ENCODE measurements at places on chromosomes 5 and 9.

DNA sequence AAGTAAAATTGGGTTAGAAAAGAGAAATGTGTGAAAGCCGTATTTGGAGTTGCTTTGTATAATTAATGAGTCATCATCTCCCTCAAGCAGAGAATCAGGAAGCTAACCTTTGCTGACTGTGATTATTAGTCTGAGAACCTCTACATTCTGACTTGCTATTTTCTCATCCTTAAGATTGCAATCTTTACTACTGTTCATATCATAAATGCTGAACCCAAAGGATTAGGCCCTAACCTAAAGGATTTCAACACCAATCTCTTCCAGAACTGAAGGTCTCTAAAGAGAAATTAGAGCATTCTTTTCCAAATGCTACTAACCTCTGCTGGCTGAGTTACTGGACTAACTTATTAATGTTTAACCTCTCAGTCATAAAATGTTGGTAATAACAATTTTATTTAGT, 538.1 kb upstream of the MEF2C start:
- no peak for DNase-seq

DNA sequence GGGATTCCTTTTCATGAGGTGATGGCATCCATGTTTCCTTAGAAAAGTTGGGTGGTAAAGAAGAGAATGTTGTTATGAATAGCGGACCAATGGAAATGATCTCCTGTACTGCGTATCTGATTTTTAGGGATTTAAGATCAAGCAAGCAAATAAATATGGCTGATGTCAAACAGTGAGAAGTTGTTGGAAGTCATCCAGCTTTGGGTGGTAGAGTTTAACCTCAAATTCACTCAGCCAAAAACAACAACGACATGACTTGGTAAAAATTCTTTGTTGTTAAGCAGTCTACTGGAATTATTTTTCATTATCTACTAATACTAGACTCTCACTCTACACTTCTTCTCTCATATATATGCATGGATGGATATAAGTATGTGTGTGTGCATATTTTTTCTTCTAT, 426.5 kb downstream of the CTNND2 start:
- DNase-seq, result no peak

- no peak for DNase-seq
Measured at GRCh38 chr5:17061973-17062470, 125.9 kb upstream of the MYO10 start.

DNA sequence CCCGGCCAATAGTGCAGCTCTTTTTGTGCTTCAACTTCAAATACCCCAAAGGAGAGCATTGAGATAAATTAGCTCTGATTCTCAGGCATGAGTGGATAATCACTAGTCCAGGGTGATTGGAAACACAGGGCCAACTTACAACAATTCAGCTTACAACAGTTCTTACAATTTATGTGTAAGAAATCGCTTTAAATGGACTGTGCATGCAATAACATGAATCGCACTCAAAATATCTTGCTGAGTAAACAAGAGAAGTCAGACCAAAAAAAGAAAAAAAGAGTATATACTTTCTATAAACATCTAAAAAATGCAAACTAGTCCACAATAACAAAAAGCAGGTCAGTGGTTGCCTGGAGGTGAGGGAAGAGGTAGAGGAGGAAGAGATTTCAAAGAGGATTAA, 150.6 kb upstream of the EDIL3 start:
- DNase-seq, result no peak

DNA sequence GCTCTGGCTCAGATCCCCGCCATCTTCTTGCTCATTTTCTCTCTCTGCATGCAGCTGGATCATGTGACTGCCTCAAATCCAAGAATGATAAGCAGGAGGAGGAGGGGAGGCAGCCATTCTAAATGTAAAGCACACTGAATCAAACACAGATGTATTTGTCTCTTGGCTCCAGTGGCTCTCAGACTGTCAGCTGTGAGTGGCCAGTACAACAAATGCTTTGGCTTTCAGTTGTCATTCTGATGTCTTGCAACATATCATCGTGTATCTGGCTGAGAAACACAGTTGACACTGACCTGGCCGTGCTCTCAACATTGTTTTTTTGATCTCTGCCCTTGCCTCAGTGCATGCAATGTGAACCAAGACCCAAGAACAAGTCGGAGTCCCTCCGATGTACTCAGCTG, 233.1 kb downstream of the ADAMTSL1 start:
- DNase-seq, result no peak

DNA sequence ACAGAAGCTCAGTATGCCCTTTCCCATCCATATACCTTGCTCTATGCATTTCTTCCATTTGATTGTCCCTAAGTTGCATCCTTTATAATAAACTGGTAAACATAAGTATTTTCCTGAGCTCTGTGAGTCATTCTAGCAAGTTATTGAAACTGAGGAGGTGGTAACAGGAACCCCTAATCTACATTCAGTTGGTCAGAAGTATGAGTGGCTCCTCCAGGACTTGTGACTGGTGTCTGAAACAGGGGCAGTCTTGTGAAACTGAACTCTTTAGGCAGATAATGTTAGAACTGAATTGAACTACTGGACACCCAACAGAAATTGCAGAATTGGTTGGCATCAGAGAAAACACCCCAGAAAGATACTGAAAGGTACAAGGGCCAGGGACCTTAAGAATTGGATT, 133.1 kb upstream of the POU5F2 start:
- no peak for DNase-seq

DNA sequence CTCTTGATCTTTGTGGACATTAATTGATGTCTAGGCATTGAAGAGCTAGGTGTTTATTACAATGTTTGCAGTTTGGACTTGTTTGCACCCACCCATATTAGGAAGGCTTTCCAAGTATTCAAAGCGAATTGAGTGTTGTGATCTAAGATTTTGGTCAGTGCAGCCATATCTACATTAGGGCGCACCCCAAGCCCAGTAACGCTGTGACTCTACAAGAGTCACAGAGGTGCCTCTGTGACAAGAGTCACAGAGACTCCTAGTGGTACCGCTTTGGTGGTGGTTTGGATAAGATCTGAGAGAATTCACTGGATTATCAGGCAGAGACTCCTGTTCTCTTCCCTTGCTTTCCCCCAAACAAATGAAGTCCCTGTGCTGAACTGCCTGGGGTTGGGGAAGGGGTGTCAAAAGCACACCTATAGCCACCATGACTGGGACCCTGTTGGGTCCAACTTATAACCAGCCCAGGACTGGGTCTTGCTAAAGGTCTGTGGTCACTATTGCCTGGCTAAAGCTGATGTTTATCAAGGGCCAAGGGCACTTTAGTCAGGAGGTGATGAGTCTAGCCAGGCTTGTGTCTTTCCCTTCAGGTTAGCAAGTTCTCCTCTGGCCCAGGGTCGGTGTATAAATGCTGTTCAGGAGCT, 114.1 kb upstream of the RIOK2 start:
- DNase-seq, result no peak

GRCh38 chr5:143370440-143370839, 33.0 kb downstream of the NR3C1 start:
- no peak for DNase-seq

- no peak for DNase-seq
Measured at GRCh38 chr5:62001640-62002039, 304.4 kb upstream of the KIF2A start.

DNA sequence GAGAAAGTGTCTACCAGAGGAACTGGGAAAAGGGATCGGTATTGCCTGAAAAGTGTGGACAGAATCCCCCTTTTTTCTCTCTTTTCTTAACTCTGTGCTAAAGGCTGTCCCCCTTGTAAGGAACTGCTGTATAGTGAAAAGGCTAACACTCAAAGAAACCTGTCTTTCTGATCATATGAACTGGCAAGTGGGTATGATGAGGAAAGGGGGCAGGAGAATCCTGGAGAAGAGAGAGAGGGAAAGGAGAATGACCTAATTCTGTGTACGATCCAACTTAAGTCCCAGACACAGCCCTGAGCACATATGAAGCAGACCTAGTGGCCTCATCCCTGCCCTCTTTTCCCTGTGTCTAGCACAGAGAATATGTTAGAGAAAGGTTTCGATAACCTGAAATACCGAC, 967 bp downstream of the ANKRD31 start:
- DNase-seq, result no peak

DNA sequence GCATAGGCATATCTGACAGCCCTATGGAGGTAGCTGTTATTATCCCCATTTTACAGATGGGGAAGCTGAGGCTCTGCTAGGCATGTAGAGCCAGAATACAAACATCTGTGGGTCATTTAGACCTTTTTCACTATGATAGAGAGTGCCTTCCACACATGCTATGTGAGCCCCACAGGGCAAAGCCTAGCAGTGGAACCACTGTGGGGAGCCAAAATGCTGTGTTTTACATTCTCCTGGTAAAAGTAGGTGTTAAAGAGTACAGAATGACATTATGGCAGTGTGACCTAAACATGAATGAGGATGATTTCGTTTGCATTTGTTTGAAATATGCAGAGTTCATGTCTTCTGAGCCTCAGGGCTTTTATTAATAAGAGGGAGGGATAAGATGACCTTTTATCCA, 265.2 kb downstream of the MAST4 start:
- no peak for DNase-seq

GRCh38 chr5:118228489-118228888, 759.9 kb downstream of the DTWD2 start:
- no peak for DNase-seq

DNA sequence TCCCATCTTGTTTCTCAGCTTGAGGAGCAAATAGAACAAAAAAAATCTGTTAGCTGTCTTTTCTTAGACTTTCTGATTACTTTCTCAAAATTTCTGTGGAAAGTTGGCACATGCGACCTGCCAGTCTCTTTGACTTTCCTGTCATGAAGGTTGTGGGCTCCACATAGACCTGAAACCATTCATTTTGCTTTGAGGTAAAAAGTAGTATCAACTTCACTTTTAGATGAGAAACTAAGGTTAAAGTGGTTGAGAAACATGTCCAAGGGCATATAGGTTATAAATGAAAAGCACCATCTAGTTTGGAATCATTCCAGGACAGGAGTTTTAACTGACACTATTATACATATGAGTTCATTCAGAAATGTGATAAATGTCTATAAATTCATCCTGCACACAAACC, 42.7 kb downstream of the ST8SIA4 start:
- no peak for DNase-seq

DNA sequence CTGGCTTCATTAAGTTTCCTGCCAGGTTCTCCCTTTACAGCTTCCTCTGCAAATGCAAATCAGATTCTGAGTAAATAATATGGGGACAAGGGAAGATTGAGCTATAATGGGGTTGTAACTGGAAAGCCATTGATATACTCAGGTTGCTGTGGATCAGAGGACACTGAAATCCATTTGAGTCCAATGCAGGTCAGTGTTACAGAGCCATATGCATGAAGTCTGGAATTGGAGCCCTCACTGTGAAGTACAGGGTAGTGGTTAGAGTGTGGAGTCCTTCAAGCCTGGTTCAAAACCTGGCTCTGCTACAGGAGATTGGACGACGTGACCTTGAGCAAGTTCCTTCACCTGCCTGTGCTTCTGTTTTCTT, 48.7 kb downstream of the TIMD4 start:
- DNase-seq, result no peak

DNA sequence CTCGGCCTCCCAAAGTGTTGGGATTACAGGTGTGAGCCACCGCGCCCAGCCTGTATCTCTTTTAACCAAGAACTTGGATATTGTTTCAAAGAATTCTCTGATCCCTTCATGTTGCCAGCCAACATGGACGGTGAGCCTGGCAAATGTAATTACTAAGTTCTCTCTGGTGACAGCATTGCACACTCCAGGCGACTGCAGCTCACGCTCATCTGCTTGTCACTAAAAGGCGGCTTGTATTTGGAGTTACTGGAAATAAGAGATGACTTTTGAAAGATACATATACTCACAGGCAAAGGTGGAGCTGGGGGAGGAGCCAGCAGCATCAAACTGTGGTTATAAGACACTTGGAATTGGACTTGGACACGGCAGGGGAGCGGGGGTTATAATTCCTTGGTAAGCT, 172.3 kb downstream of the SLIT3 start:
- DNase-seq, result no peak

- DNase-seq, result no peak
Measured at GRCh38 chr9:114364134-114365041, 23.4 kb downstream of the AKNA start.

- no peak for DNase-seq
Measured at GRCh38 chr5:55481293-55481855, 53.4 kb downstream of the PLPP1 start.

DNA sequence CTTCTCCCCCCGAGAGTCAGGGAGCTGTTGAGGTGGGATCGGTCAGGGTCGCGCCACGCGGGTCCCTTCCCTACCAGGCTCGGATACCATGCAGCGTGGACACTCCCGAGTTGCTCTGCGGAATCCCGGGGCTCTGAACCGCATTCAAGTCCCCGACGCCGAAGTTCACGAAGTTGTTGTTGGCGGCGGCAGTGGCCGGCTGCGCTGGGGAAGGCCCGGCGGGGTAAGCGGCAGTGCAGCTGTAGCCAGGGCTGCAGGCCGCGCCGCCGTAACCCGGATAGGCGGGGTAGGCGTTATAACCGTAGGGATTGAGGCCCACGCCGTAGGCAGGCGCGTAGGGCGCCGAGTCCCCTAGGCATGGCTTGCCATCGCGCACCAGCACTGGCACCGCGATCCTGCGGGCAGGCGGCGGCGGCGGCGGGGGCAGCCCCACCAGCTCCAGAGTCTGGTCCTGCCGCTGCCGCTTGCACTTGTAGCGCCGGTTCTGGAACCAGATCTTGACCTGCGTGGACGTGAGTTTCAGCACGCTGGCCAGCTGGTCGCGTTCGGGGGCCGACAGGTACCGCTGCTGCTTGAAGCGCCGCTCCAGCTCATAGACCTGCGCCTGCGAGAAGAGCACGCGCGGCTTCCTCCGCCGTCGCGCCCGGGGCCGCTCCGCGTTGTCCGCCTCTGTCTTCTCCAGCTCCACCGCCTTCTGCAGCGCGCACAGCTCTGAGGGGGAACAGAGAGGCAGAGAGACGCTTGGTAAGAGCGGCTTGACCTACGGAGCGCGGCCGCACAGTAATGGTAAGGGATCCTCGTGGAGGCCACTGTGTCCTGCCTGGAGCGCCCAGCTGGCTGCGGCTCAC, 2.3 kb downstream of the NKX2-5 start:
- no peak for DNase-seq

DNA sequence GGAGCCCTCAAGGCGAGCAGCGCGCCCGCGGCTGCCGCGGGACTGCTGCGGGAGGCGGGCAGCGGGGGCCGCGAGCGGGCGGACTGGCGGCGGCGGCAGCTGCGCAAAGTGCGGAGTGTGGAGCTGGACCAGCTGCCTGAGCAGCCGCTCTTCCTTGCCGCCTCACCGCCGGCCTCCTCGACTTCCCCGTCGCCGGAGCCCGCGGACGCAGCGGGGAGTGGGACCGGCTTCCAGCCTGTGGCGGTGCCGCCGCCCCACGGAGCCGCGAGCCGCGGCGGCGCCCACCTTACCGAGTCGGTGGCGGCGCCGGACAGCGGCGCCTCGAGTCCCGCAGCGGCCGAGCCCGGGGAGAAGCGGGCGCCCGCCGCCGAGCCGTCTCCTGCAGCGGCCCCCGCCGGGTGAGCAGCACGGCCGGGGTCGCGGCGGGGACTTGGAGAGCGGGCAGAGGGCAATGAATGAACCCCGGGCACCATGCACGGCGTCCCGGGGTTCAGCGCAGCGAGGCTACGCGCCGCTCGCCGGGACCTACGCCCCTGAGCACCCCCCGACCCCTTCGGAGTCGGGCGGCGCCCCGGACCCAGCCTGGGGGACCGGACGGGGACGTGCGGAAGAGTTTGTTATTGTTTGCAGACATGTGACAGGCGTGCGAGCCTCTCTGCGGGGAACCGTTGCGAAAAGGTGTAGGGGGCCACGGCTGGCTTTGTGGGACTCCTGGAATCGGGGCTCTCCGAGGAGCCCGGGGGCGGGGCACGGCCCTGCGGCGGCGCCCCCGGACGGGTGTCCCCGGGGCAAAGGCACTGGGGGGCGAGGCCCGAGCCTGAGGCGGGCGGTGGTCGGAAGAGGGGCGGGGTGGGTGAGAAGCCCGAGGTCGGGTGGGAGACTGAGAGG, 553 bp downstream of the MAP3K1 start:
- no peak for DNase-seq

Data from left renal pelvis (tissue), 4 donors.